ENCODE measurements at places on chromosomes 7 and 10.

DNA sequence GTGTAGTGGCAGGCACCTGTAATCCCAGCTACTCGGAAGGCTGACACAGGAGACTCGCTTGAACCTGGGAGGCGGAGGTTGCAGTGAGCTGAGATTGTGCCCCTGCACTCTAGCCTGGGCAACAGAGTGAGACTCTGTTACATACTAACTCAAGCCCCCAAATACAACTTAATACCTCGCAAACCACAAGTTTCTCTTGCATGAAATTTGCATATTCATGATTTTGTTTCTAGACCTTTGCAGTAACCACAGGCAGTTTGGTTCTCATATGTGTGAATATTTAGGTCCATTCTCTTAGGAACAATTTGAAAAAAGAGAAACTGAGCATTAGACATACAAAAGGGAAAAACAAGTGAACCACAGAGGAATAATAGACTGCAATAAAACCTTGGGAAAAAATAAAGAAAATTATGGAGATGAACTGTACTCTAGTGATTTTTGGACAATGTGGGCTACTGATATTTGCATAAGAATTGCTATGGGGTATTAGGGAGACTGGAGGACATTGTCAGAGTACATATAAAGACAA is 77.0 kb downstream of the ZNF277 start:
- no peak for DNase-seq

- DNase-seq, result no peak
These were observed 246.5 kb downstream of the KIAA1217 start for GRCh38 chr10:24455447-24455846.

DNA sequence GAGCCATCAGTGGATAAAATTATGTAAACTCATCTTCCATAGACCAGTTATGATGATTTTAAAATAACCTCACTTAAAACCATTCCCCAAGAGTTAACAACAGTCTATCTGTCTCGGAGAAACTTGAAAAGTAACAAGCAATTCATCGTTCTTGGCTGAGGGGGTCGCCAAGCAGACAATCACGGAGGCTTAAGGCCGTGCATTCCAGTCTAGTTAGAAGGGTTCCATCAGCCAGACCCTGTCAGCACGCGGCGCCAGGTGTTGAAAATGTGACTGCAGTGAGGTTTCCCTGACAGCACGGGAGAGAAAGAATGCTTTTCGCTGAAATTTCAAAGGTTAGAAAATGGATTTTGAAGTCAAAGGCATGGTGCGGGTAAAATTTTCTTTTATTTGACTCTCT is 1025.0 kb upstream of the CELF2 start:
- no peak for DNase-seq

- DNase-seq, result no peak
These were observed 219.5 kb downstream of the PAXIP1 start for GRCh38 chr7:154783281-154783909.

DNA sequence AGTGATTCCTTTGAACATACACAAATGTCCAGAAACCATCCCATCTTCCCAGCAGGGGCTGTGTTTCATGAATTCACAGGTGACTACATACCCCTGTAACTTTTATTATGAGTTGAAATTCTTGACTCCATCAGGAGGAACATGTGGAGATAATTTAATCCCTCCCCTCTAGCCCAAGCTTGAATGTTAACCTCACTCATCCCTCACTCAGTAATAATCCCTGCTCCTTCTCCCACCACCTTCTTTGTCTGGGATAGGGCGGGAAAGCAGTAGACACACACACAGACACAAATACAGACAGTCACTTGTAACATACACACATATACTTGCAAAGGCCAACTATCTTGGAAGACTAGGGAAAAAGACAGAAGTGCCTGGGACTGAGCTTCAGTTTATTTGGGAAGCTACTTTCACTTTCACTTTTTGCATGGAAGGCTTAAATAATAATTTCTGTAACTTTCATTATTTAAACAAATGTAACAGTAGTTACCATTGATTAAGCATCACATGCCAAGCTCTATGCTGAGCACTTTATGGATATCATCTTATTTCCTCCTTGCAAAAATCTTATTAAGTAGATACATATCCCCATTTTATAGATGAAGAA is 7.3 kb downstream of the AASS start:
- DNase-seq, result no peak

DNA sequence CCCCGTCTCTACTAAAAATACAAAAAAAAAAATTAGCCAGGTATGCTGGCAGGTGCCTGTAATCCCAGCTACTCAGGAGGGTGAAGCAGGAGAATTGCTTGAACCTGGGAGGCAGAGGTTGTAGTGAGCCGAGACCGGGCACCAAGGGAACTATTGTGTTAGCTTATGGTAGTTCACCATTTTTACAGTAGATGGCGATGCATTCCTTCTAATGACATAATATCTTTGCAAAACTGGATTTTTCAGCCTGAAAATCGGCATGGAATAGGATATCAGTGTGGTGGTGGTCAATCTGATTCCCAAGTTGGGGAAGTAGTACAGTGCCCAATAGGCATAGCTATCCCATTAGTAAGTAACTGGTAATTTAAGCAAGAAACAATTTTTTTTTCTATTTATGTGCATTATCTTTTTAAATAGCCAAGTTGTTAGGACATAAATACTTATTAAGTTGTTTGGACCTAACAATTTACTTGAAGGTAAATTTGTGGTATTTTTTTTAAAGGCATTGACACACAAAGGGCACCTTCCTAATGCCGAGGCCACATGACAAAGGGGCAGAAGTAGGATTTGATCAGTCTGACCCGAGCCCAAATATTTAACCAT is 17.6 kb upstream of the IMPDH1 start:
- no peak for DNase-seq

- no peak for DNase-seq
These were observed 101.5 kb upstream of the MTPN start for GRCh38 chr7:136078630-136079029.

GRCh38 chr7:56199639-56200038 is 83.4 kb upstream of the NUPR2 start:
- no peak for DNase-seq

DNA sequence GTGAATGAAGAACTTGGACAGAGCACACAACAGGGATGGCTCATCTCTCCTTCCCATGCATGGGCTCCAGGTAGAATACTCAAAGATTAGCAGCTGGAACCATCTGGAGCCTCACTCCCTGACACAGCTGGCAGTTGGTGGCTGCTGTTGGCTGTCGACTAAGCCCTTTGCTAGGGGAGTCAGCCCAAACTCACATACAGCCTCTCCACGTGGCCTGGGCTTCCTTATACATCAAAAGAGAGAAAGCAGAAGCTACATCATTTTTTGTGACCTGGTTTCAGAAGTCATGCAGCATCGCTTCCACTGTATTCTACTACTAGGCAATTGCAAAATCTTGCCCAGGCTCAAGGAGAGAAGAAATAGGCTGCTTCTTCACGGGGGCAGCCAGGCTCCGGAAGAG is 24.4 kb downstream of the ASNS start:
- DNase-seq, result no peak

- DNase-seq, result no peak
These were observed 1035.6 kb upstream of the PHF14 start for GRCh38 chr7:9937944-9938631.

GRCh38 chr10:49552277-49552676 is 13.4 kb upstream of the ERCC6 start:
- no peak for DNase-seq

DNA sequence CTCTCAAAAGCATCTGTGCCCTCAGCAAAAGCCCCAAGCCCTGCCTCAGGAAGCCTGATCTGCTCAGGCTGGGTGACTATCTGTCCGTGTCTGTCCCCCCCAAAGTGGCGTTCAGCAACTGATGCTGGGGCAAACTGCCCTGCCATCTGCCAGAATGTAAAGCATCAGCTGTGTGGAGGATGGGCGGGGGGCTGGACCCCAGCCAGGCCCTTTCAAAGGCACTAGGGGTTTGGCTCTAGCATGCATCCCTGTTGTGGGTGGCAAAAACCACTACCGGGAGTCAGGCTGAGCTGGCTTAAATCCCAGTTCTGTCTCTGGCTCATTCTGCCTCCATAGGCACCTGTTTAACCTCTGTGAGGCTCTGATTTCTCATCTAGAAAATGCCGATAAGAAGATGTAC is 35.5 kb downstream of the GPRIN2 start:
- DNase-seq, result no peak

- no peak for DNase-seq
These were observed 57.8 kb upstream of the ANKRD30A start for GRCh38 chr10:37067576-37067975.

DNA sequence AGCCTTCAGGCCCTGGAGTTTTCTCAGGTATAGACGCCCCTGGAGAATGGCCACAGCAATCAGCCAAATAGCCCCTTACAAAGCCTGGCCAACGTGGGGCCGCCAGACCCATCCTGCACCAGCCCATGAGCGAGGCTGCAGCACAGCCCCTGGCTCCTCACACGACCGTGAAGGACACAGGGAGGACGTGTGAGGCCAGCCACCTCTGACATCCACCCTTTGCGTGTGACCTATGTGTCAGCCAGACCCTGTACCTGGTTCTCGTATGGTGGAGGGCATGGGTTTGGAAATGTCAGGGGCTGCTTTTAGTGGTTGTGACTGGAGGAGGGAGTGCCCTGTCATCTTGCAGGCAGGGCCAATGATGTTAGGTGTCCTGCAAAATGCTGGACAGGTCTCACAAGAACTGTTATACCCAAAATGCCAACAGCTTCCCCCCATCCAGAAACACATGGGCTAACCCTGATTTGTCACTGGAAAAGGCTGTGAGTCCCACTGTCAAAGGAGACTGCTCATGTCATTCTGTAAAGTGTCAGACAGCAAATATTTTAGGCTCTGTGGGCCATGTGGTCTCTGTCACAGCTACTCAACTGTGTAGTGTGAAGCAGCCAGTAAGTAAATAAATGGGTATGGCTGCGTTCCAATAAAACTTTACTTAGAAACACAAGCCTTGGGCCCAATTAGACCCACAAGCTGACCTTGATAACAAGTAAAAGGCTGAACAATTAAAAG is 30.0 kb downstream of the NOD1 start:
- DNase-seq, result no peak

DNA sequence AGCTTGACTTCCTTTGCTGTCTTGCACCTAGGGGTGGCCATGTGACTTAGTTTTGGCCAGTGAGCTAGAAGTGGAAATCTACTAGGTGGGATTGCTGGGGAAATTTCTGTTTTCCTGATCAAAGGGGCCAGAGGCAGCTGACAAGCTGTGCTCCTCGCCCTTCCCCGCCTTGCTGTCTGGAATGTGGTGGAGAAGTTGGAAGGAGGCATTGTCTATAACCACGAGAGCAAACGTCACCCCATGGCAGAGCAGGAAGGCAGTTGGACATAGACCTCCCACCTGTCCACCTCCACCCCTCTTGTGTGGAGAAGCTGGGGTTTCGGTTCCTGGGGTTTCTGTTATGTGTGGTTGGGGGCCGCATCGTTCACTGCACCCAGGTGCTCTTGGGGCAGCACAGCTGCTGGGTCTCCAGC is 7.3 kb downstream of the SFRP5 start:
- no peak for DNase-seq

DNA sequence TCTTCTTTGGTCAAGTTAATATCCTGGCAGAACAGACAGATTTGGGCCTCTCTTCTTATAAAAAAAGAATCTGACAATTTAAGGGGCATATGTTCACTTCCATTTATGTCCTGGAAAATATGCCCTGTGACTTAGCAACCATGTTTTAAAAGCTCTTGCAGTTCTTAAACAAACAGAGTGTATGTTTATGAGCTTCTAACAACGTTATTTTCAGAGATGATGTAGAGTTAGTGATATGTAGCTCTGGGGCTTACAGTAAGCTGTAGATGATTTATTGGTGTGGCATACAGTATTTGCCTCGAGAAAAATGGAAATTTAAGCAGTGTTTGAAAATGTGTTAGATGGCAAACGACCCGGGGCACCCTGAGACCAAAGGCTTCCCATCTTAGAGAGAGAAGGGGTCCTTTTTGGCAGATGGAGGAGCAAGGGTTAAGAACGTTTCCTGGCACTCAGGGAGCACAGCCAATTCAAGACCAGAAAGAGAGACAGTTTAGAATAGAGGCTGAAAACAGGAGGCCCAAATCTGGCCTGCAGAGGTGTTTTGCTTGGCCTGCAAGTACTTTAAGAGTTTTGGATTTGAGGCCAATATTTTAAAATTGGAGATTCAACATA is 397.5 kb downstream of the KCNMA1 start:
- DNase-seq, result no peak

DNA sequence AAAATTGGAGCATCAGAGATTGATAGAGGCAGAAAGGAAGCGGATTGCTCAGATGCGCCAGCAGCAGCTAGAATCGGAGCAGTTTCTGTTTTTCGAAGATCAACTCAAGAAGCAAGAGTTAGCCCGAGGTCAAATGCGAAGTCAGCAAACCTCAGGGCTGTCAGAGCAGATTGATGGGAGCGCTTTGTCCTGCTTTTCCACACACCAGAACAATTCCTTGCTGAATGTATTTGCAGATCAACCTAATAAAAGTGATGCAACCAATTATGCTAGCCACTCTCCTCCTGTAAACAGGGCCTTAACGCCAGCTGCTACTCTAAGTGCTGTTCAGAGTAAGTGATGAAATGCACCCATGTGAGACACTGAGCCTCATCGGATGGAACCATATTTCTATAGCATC is 33.1 kb downstream of the STAMBPL1 start:
- no peak for DNase-seq

- DNase-seq, result no peak
These were observed 61.7 kb upstream of the C1QL3 start for GRCh38 chr10:16583382-16583781.

GRCh38 chr7:109354000-109354399 is 784.3 kb downstream of the DNAJB9 start:
- DNase-seq, result no peak

DNA sequence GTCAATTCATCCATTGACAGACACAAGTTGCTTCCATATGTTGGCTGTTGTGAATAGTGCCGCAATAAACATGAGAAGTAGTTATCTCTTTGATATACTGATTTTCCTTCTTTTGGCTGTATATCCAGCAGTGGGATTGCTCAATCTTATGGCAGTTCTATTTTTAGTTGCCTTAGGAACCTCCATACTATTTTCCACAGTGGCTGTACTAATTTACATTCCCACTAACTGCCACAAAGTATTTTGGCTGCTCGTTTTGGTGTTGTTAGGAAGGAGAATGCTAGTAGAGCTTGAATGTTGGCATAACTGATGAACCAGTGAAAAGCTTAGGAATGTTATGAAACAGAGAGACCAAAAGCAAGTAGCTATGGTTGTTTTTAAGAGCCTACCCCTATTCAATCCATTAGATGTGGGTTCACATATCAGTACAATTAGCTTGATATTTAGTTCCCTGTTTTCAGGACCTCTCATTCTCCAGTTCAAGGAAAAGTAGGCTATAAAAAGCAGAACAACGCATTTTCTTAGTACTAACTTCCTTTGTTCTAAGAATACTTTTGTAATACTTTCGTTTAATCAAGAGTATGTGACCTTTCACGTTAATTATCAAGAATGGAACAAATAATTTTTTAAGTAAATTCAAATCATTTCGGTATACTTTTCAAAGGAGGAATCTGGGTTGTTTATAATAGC is 100.3 kb downstream of the FAS start:
- no peak for DNase-seq

GRCh38 chr10:34956756-34957155 is 133.4 kb downstream of the CUL2 start:
- DNase-seq, result no peak
